ENCODE measurements at places on chromosomes 16 and 17.

GRCh38 chr16:65937455-65937854, 429.0 kb upstream of the CDH5 start:
- no peak for DNase-seq

GRCh38 chr16:21722771-21723455, 59.1 kb downstream of the OTOA start:
- no peak for DNase-seq

DNA sequence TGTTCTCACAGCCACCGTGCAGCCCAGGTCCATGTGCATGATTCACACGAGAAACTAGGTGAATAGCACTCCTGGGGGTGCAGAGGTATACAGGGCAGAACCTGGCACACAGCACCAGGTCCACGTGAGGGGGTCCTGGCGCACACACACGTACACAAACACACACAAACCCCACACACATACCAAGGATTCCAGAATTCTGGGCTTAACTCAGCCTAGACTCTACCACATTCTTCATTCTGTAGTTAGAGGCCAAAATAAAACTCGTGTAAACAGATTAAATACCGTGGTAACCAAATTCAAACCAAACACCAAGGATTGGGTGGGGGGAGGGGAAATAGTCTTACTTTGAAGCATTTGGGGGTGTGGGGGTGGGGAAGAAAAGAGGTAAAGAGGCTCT, 58.5 kb downstream of the XYLT1 start:
- DNase-seq: no peak

DNA sequence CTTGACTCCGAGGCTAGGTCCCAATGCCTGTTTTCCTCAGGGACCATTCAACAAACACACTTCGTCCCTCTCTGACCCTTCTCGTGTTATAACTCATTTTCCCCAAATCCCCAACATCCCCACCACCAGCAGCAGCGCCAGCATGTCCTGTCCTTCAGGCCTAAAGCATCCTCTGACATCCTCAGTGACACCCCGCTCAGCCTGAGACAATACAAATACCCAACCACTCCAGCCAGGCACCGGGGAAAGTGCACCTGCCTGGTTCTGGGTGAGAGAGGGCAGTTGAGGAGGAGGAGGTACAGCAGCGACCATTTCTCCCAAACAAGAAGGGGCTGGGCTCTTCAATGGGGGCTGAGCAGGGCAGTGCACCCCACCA, 4.7 kb downstream of the MNT start:
- DNase-seq: no peak

DNA sequence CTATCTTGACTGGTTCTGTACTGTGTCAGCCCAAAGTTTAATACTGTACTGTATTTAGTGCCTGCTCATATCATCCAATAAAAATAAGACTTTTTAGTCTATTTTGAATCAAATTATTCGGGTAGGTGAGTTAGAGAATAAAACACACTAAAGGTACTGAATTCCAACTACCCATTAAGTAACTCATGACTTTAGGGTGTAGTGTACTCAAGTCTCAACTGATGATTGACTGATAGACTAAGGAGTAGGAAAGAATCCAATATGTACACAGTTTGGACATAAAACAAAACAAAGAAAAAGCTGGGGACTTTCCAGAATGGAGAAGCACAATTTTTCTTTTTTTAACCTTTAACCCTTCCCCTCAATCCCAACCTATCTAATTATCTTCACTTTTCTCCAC, 4.1 kb downstream of the EZH1 start:
- no peak for DNase-seq

- peak; percentile 72 for DNase-seq
These were observed 54.1 kb upstream of the BCAR1 start for GRCh38 chr16:75305364-75306098.

- peak; percentile 95 for DNase-seq
These were observed at the start of the genes ANKS3 and DNAAF8 for GRCh38 chr16:4734063-4734729. Gene ANKS3, minus strand, starts transcription at chr16:4734271. Its CDS starts 4,122 bp downstream, at chr16:4730149. Gene DNAAF8, plus strand, starts transcription at chr16:4734537. Its CDS starts 1,978 bp downstream, at chr16:4736515.

DNA sequence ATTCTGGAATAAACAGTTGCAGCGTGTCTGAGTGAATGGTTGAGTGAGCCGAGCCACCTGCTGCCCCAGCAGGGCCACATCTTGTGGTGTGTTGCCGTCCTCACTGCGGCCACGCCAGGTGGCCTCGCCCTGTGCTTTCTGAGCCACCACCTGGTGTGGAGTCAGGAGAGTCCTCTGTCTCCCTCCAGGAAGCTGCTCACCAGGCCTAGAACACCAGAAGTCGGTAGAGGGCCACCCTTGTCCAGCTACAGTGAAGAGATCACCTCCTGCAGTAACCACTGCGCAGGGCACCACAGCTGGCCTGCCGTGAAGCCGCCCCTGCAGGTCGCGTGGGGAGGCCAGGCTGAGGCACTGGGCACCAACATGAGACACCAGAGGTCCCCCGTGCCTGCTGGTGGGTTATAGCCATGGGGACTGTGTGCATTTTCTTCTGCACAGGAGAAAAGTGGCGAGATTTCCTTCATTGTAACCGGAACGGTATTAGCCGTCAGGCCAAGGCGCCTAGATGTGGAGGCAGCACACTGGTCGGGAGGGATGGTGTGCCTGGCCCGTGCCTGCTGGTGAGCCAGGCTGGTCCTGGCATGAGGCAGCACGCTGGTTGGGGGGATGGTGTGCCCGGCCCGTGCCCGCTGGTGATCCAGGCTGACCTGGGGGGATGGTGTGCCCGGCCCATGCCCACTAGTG, 28.9 kb upstream of the FOXK2 start:
- DNase-seq: peak; percentile 38

DNA sequence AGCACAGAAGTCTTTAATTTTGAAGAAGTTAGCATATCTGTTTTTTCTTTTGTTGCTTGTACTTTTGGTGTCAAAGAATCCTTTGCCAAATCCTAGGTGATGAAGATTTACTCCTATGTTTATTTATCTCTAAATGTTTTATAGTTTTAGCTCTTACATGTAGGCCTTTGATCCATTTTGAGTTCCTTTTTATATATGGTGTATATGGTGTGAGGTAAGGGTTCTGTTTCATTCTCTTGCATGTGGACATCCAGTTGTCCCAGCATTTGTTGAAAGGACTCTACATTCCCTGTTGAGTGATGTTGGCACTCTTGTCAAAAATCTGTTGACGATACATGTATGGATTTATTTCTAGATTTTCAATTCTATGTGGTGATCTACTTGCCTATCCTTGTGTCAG, 62.2 kb downstream of the RNF213 start:
- no peak for DNase-seq

GRCh38 chr16:27778926-27779570, 229.1 kb downstream of the KATNIP start:
- DNase-seq: no peak

GRCh38 chr17:1347589-1348323, 52.3 kb downstream of the YWHAE start:
- no peak for DNase-seq

DNA sequence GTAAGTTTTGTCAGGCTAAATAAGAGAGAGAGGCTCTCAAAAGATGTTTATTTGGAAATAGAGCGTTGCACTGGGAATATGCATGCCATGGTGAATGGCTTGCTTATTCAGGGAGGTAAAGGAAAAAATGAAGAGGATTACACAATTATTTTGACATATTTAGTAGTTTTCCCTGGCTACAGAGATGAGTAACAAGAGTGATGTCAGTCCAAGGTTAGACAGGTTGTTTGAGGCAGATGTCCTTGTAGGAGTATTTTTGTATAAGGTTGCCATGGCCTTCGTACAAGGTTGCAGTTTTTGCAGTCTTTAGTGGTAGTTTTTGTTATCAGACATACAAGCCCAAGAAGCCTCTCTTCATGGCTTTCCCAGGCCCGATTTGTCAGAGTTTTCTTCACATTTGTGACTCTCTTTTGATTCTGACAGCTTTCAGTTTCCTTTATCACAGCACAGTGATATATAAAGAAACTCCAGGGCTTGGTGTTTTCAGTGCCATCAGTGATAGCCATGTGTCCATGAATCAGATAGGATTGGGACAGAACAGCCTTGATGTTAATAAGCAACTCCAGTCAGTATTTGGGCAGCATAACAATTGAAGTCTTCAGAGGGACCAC, 18.7 kb upstream of the LGALS9 start:
- no peak for DNase-seq

DNA sequence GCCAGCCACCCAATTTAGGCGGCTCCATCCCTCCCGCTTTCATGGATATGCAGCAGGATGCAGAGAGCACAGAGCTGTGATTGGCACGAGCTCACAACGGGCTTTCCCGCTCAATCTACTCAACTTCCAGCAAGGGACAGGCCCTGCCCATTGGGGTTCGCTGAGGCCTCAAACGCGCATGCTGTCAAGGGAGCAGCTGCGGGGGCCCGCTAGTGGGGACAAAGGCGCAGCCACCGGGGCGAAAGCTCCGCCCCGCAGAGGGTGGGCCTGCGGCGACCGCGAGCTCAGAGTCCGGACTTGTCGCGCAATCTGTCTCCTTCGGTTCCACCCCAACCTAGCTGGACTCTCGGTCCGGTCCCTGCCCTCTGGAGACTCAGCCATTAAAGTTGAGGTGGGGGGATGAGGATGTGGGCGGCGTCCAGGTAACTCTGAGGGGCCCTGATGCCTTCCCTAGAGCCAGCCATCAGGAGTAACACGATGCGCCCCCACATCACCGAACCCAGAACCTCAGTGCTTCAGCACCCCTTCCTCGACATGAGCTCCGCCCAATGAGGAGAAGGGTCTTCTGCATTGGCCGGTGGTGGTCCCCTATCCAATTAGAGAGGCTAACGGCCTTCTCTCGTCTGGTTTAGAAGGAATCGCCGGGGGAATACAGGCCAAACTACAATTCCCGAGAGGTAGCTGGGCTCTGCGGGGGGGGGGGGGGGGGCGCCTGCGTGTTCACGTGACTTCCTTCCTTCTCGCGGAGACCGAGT, 489 bp upstream of the NFATC3 start:
- peak; percentile 95 for DNase-seq

DNA sequence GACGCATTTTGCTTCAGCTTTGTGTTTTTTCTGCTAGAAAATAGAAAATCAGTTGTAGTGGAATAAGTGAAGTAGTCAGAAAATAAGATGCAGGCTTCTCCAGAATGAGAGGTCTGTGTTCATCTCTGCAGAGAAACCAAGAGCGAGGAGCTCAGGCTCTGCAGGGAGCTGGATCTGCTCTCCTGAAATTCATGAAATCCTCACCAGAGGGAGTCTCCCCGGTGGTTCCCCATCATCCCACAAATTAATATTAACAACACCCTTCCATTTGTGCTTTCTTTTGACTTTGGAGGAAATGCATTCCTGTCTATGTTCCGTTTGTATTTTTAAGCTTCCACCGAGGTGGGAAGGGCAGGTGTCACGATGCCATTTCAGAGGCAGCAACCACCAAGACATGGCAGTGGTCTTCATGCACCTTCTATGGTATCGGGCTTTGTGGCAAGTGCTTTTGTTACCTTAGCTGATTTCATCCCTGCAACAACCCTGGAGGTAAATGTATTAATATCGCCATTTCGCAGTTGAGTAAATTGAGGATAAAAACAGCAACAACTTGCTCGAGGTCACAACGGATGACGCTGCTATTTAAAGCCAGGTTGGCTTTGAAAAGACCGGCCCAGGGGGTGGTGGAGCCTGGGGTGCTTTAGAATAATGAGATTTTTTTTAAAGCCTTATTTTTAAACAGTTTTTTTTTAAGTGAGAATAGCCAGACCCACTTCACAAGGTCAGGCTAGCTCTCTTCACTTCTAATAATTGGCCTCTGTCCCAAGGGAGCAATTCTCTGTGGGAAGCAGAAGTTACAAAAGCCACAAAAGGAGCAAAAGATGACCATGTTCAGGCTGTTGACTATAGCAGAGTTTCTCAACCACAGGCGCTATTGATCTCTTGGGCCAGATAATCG, 367.6 kb upstream of the ERCC4 start:
- peak; percentile 7 for DNase-seq

DNA sequence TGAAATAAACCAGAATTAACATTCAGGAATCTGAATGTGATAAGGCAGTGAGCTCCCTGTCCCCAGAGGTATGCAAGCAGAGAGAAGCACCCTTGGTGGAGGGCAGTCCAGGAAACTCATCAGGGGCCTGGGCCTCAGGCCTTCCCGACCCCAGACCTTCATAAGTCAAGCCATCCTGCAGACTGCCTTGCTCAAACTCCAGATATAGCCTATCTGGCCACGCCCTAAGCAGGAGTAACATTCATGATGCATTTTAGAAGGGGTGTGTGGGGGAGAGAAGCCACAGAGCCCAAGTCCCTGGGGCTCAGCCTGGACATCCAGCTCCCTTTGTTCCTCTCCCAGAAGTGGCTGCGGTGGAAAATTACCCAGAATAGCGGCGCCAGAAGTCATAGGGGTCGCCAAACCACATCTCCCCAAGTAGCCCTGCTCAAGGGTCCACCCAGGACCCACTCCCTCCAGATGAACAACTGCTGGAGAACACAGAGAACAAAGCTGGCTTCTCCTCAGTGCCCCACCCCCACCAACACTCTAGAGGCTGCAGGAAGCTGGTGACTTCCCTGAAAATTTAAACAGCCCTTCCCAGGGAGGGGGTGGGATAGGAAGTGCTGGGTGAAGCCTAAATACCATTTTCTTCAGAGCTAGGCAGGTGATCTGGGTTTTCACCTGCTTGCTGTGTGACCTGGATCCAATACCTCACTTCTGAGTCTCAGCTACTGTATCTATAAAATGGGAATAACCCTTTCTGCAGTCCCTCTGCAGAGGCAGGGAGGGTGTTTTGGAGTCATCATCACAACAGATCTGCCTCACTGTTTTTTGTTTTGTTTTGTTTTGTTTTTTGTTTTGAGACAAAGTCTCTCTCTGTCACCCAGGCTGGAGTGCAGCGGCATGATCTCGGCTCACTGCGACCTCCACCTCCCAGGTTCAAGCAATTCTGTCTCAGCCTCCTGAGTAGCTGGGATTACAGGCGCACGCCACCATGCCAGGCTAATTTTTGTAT, 1.5 kb upstream of the SREBF1 start:
- DNase-seq: no peak

DNA sequence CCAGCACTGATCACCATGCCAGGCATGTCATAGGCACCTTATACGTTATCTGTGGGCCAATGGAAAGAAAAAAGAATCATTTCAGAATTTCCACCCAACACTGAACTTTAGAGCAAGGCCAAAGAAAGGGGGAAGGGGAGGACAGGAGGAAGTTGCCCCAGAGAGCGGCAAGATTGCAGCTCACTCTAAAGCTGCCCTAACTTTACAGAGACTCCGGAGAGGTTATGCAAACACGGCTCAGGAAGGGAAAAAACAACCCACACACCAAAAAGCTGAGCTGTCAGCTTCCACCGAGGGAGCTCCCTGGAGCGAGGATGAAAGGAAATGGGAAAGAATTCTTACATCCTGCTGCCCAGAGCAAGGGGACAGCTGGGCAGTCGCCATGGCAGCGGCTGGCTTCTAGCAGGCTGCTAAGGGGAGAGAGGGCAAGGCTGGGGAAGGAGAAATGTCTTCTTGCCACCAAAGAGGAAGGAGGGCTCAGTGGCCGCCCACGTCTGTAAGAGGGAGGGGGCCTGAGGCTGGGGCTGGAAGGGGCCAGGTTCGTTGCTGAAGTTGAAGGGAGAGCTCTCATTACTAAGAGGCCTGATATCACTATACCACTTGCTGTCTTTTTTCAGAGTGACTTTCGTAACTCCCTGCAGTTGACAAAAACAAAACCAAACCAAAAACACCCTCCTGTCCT, 18.2 kb downstream of the COTL1 start:
- peak; percentile 87 for DNase-seq

GRCh38 chr16:60123392-60124023, 1389.4 kb upstream of the GOT2 start:
- DNase-seq: peak; percentile 1

Data from GM12865 (cell line).